ENCODE measurements at places on chromosomes 12 and 14.
A peak's percentile ranks its signal among the peaks of the same experiment; 100 is the strongest.

DNA sequence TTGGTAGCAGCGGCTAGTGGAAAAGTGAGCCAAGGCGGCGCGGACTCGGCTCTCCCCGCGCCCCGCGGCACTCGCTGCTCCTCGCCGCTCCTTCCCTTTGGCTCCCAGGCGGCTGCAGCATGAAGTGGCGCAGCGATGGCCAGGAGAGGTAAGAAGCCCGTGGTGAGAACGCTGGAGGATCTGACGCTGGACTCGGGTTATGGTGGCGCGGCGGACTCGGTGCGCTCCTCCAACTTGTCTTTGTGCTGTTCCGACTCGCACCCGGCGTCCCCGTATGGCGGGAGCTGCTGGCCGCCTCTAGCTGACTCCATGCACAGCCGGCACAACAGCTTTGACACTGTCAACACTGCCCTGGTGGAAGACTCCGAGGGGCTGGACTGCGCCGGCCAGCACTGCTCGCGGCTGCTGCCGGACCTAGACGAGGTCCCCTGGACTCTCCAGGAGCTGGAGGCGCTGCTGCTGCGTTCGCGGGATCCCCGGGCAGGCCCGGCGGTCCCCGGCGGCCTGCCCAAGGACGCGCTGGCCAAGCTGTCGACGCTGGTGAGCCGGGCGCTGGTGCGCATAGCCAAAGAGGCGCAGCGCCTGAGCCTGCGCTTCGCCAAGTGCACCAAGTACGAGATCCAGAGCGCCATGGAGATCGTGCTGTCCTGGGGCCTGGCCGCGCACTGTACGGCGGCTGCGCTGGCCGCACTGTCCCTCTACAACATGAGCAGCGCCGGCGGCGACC, 225.6 kb upstream of the CRY1 start:
- peak; percentile 27 for DNase-seq

- DNase-seq = no peak
Measured at GRCh38 chr14:29459969-29460560, 467.6 kb downstream of the PRKD1 start.

- DNase-seq = peak; percentile 57
Measured at GRCh38 chr14:99270458-99271220, 1.4 kb downstream of the BCL11B start.

- no peak for DNase-seq
Measured at GRCh38 chr12:262817-263216, at the start of gene SLC6A13. Gene SLC6A13 (minus strand): TSS chr12:262836. CDS start chr12:260052, 2,784 bp downstream.

- no peak for DNase-seq
Measured at GRCh38 chr12:49345825-49346658, 646 bp upstream of the DNAJC22 start.

GRCh38 chr12:122399592-122400373, 22.7 kb downstream of the CLIP1 start:
- peak; percentile 34 for DNase-seq

DNA sequence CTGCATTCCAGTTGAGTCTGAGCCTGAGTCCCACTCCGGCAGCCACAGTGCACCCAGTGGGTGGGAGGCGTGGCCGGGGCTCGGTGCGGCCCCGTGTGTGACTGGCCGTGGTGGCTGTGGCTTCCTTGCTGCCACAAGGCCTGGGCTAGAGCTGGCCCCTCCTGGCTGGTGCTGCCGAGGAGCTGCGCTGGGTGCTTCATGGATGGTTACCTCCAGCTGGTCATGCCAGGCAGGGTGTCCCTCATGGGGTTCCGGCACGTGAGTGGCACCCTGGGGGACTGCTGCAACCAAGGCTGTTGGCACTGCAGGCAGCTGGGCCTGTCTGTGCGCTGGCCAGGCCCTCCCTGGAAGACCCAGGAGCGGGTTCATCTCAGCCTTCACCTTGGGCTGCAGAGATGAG, 62.7 kb downstream of the KIF26A start:
- DNase-seq = no peak

- DNase-seq = no peak
Measured at GRCh38 chr12:84994426-84994825, 41.7 kb downstream of the TSPAN19 start.

All from stimulated activated CD4-positive, alpha-beta T cell treated with anti-CD3 and anti-CD28 coated beads, Interleukin-4, amount 100 ng/mL, for 1 hour (primary cell).